ENCODE measurements at places on chromosomes 5 and 9.

GRCh38 chr9:88985616-88986015, 5.7 kb upstream of the S1PR3 start:
- no peak for DNase-seq

- DNase-seq: no peak
Measured at GRCh38 chr9:14156046-14156445, 157.9 kb downstream of the NFIB start.

DNA sequence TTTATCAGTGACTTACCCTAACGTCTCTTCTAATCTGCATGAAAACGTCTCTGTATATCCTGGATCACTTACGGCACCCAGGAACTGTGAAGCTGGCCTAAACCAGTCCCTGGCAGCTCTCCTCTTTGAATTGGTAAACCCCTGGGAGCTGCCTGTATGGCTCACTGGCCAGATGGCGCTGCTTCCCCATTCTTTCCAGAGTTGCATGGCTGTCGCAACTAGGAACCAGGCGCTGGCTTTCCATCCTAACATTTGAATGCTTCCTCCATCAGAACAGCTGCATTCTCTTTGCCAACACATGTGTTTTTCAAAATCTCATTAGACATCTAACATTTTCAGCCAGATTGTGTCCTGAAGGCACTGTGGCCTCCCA, 8.0 kb upstream of the PCA3 start:
- DNase-seq: no peak

- no peak for DNase-seq
Measured at GRCh38 chr5:116885825-116886224, 311.2 kb upstream of the SEMA6A start.

DNA sequence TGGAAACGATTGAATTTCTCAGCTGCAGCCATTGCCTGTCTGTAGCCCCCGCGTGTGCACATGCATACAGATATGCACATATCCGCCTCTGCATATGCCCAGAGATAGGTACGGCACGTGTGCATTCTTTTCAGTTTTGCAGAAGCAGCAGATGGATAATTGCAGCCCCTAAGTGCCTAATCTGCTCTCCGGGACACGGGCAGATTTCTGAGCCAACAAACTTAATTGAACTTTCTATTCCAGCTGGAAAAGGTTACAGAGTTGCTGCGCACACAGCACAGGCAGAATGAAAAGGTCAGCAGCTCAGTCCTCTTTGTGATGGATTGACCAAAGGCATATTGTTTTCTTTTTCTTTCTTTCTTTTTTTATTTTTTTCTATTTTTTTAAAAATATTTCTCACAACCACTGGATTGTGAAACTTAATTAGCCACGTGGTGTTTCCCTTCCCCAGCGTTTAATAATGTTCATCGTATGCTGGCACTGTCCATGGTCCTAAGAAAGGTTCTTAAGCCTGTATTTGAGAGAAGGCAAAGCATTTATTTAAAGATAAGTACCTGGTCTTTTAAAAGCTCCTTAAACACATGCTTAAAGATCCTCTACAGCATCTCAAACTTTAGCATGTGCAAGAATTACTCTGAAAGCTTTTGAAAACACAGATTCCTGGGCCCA, 270.2 kb upstream of the BRINP1 start:
- no peak for DNase-seq

- DNase-seq: no peak
Measured at GRCh38 chr5:55234121-55234700, 803 bp upstream of the CCNO start.

- DNase-seq: no peak
Measured at GRCh38 chr9:2595973-2596372, 25.6 kb upstream of the VLDLR start.

- no peak for DNase-seq
Measured at GRCh38 chr5:74497706-74498105, 142.8 kb downstream of the ENC1 start.

Data from activated naive CD8-positive, alpha-beta T cell treated with anti-CD3 and anti-CD28 coated beads, Interleukin-2, amount 50 U/mL, for 16 hours (primary cell).